ENCODE measurements at places on chromosomes 6 and 20.

DNA sequence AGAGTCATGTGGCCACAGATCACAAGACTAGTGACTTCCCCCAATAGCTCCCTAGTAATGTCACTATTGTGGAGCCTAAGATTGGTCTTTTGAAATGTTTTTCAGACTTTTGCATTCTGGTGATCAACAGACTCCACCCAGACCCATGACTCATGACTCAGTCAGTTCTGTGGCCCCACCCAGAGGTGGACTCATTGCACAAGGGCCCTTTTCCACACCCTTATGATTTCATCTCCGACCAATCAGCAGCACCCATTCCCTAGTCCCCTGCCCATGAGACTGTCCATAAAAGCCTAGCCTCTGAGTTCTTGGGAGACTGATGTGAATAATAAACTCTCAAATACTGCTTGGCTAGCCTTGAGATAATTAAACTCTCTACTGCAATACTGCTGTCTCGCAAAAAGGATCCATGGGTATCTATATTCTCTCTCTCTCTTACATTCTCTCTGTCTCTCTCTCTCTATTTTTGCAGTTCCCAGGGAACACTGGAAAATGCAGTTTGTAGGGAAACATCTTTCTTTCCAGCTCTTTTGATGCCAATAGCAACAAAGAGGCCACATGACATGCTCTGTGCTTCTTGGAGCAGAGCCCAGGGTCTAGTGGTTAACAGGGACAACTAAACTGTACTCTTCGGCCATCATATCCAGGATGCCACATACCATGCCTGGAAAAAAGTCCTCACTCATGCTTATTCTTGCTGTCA is 71.3 kb upstream of the IYD start:
- no peak for DNase-seq

- no peak for DNase-seq
These were observed 43.1 kb upstream of the NAA20 start for GRCh38 chr20:19973961-19974629.

- DNase-seq: no peak
These were observed 152.7 kb downstream of the MYLK4 start for GRCh38 chr6:2597991-2598390.

GRCh38 chr6:105193647-105194046 is 13.8 kb upstream of the POPDC3 start:
- no peak for DNase-seq

DNA sequence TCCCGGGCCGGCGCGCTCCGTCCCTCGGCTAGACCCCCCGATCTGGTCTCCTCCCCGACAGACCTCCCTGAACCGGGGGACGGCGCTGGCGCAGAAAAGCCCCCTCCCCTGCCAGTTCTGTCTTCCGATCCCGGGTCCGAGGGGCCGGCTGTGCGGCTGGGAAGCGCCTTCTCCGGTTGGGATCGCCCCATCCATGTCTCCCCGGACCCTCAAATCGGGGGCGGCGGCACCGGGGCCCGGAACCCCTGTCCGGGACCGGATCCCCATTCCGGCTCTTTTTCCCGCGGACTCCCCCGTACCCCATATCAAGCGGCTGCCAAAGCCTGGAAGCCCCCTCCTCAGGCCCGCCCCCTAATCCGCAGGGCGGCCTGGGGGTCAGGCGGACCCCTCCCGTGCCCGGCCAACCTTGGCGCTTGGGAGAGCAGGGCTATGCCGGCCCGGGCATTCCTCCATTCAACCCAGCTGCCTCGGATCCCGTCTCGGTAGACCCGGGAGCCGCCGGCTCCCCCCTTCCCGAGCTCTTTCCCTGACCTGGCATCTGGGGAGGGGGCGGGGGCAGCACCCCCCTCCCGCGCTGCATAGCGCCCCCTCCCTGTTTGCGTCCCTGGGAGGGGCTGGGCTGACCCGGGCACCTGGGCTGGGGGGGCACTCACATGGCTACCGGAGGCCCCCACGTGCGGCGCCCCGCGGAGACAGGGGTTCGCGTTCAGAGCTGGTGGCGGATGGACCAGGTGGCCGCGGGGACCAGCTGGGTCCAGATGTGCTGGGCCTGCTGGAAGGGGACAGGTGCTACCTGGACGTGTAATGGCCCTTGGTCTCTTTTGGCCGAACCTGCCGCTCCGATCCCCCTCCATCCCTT is 643 bp downstream of the DLGAP4 start:
- DNase-seq: no peak

- DNase-seq: no peak
These were observed 326.7 kb downstream of the BCKDHB start for GRCh38 chr6:80433010-80433672.

DNA sequence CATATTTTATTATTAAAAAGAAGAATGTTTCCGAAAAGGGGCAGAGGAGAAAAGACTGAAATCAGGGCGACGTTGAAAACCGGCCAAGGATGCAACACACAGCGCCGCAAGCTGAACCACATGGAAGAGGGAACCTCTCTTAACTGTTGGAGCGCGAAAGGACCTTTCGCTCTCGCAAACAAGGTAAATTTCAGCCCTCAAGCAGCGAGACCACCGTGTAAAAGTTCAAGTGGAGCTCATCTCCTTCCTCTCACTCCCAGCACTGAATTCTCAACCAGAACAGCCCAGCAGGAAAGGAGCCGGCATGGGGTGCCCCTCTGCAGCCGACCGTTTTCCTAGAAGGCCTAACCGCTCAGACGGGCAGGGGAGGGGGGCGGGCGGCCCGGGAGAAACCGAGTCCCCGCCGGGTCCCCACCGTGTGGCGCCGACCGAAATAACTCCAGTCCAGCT is 621 bp downstream of the GPR63 start:
- no peak for DNase-seq

DNA sequence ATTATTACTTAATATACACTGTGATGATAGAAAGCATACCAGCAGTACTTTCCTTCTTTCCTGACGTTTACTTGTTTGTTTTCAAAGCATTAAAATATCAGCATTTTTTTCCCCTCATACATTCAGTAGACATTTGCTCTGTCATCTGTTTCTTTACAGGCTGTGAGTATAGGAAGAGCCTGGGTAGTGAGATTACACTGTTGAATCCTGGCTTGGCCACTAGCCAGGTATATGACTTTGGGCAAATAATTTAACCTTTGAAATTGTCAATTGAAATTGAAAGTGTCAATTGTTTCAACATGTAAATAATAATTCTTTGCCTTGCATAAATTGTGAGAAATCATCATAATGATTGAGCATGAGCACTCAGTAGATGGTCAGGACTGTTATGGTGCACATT is 336.2 kb downstream of the CDKAL1 start:
- no peak for DNase-seq

- no peak for DNase-seq
These were observed 24.8 kb downstream of the NFYA start for GRCh38 chr6:41097467-41098090.

DNA sequence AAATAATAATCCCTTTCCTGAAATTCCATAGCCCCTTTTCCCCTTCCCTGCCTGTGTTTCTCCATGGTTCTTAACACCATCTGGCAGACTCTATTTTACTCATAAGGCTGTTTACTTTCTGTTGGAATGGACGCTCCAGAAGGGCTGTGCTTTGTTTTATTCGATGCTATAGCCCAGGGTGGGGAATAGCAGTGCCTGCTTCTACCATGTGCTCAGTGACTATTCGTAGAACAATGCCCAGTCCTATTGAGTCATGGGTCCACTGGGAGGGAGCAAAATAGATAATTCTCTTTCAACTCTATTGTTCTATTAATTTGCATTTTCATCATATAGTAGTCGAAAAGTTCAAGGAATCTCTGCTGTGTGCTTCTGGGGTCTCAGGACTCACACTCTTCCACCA is 565.1 kb downstream of the C6orf118 start:
- no peak for DNase-seq

- no peak for DNase-seq
These were observed 236.2 kb upstream of the TAB2 start for GRCh38 chr6:149081281-149081680.
